ENCODE measurements at places on chromosomes 3 and 15.

DNA sequence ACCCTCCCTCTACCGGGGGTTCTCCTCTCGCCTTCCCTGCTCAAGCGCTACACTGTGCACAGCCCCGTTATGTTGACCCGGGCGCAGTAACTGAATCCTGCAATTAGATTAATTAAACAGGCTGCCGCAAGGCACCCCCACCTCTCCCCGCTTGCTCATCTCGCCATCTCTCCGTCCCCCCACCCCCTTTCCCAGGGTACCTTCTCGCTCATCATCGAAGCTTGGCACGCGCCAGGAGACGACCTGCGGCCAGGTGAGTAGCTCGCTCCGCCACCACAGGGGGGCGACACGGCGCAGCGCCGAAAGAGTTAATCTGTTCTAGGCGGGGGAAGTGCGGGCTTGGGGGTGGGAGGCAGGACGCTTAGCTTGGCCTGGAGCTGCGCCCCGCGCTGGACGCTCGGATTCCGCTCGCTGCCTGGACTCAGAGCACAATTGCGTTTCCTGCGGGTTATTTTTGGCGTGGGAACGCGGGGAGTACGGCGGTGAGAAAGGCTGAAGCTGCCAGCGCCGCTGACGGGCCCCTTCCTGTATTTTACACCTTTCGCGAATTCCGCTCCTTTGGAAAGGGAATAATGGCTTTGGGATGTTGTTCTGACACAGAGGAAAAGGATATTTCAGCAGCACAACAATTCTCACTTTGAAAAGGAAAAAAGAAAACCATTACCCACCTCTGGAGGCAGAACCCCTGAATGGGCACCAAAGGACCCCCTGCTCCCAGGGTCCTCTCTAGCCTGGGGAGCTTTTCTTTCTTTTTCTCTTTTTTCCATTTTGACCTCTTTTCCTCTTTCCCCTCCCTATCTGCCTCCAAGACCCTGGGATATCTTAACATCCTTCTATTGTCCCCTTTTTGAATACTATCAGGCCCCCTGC, 1.5 kb downstream of the DLL4 start:
- no peak for DNase-seq

GRCh38 chr3:176692966-176693785, 504.1 kb downstream of the TBL1XR1 start:
- no peak for DNase-seq

GRCh38 chr3:153617463-153617862, 455.4 kb downstream of the RAP2B start:
- no peak for DNase-seq

DNA sequence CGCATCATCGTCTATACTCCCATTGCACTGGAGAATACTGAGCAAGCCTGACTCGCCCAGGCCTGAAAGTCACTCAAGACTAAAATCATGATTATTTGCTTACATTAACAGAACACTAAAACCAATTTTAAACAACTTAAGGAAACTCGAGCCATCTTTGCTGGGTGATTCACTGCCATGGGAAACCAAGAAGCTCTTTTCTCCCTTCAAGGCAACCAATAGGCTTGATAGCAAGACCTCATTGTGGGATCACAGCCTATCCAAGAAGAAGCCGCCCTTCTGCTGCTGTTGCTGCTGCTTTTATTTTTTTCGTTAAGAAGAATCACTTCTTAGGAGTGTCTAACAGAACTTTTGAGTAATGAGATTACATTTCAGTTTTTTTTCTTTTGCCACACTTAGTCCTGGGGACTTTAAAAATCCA, 479.4 kb downstream of the FOXP1 start:
- no peak for DNase-seq

GRCh38 chr3:135175728-135176277, 380.7 kb downstream of the EPHB1 start:
- no peak for DNase-seq

GRCh38 chr3:36408146-36408545, 27.8 kb downstream of the STAC start:
- DNase-seq: no peak

- no peak for DNase-seq
Measured at GRCh38 chr3:46089237-46090011, 62.1 kb upstream of the XCR1 start.

- peak; percentile 60 for DNase-seq
Measured at GRCh38 chr3:37741644-37742043, 120.0 kb upstream of the CTDSPL start.

GRCh38 chr3:29384640-29385039, 103.8 kb downstream of the RBMS3 start:
- no peak for DNase-seq

Data from prostate gland (tissue), 2 donors.